ENCODE measurements at places on chromosomes 3 and 15.

GRCh38 chr15:74196175-74196574, 6.4 kb downstream of the STRA6 start:
- DNase-seq, result no peak

- DNase-seq, result no peak
Observed at GRCh38 chr3:72977060-72977808, 19.4 kb upstream of the PPP4R2 start.

DNA sequence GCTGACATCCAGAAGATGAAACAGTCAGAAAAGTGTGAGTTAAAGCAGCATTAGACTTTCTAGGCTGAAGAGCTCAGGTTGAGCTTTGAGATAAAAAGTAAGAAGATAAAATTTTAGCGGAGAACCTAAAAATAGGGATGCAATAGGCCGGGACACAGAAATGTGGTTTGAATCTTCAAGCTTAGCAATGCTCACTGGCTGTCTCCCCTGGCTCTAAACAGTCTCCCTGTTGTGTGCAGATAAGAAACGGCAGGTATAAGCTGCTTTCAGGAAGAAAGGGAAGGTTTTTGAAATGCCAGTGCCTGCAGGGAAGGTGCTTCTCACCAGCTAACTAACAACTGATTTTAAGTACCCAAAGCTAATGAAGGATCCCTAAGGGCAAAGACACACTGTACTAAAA, 718.7 kb upstream of the SGO1 start:
- DNase-seq, result no peak

- no peak for DNase-seq
Observed at GRCh38 chr3:157125101-157125500, 34.8 kb downstream of the CCNL1 start.

DNA sequence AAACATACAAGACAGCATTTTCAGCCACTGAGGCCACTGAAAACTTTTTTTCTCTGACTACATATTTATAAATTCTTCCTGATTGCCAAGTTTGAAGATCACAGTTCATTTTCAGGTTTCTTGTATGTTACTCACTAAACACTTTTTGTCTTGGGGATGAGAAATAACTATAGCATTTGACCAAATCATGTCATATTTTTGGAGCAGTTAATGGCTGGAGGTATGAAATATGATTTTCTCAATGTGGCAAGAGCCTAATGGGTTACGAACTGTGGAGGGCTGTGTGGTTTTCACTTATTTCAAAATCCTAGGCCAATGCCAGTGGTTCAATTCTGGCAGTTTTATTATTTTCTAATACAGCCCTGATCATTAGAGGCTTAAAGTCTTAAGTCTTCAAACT, 64.4 kb downstream of the USP13 start:
- no peak for DNase-seq

DNA sequence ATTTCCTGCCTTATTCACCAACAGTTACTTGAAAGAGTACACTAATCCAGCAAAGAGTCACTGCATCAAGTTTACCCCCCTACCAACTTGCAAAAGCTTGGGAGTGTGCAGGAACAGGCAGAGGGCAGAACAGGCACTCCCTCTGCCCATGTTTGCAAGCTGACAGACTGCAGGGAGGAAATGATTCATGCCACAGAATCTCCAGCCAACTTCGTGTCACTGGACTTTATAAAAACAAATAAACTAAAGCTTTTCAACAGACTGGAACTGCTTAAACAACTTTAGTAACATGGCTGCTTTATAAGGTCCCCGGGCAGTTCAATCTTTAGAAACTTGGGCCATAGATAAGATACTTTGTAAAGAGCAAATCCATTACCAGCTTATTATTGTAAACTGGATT, 129.5 kb downstream of the THRB start:
- no peak for DNase-seq

DNA sequence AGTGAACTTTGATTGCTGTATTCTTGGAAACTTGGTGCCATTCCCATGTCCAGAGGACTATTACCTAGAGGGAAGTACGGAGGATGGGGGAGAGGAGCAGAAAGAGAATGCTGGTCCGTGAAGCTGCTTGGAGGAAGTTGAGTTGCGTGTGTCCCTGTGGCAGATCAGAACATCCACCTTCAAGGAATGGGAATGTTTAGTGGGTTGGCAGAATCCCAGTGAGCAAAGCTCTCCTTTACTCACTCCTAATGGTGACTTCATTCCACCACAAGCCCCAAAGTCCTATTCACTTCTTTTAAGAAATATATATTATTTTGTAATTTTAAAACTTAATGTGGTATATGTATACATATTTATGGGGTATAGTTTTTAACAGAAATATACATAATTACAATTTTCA, 247.8 kb upstream of the FEZF2 start:
- DNase-seq, result no peak

GRCh38 chr3:78497767-78498166, 1270.0 kb downstream of the ROBO1 start:
- DNase-seq, result no peak

DNA sequence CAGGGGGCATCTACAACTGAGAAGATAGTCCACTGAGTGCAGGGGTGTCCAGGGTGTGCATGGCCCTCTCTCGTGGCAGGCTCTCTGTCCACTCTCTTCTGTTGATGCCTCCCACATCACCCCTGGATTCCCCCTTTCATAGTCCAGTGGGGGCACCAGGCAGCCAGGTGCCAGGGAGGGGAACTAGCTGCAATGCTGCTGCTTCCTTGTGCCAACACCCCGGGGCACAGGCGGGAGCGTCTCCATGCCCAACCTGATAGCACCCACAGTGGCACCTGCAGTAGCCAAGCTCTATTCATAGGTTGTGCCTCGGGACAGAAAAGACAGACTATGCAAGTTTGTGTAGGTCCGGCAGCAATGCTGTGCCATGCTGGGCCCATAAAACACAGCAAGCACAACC, 11.7 kb downstream of the DUOX2 start:
- no peak for DNase-seq

- no peak for DNase-seq
Observed at GRCh38 chr3:141074529-141074928, 23.4 kb downstream of the SPSB4 start.

DNA sequence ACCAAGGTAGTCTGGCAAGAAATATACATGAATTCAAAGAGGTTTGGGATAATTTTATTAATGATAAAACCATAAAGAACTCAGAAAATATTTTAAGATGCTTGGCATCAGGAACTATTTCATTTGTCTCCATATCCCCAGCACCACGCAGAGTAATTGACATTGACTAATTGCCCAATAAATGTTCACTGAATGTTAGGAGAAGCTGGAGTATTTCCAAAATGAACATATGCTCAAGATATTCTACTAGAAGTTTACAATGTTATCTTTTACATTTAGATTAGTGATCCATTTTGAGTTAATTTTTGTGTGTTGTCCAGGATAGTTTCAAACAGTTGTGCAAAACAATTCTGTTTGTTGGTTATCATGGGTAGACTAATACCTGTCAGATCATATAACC, 298.8 kb upstream of the CTDSPL start:
- DNase-seq, result no peak

- no peak for DNase-seq
Observed at GRCh38 chr15:34796847-34797435, 1.6 kb upstream of the ACTC1 start.

DNA sequence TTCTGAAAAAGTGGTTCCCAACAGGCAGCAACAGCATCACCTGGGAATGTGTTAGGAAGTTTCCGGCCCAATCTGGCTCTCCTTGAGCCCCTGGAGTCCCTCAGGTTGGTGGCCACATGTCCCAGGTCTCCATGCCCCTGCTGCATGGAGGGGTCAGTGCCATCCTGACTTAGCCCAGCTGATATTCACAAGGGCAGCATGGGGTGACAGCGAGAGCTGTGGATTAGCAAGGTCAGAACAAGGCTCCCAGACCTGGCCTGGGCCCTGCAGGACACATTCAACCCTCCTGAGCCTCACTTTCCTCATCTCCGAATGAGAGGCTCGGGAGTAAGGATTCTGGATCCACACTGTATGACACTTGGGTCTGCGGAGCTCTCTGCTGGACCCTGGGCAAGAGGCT, 243.8 kb upstream of the TLE3 start:
- DNase-seq, result no peak

DNA sequence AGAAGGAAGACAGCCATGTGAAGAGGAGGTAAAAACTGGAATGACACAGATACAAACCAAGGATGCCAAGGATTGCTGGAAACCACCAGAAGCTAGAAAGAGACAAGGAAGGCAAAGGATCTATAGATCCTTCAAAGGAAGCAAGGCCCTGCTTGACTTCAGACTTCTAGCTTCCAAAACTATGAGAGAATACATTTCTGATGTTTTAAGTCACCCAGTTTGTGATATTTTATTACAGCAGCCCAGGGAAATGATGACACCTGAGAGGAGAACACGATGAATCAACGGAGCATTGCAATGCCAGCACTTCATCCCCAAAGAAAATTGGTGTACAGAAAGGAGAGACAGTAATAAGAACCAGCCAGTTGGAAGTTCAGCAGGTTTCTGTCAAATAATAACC, 116.3 kb downstream of the MAGI1 start:
- DNase-seq, result no peak

DNA sequence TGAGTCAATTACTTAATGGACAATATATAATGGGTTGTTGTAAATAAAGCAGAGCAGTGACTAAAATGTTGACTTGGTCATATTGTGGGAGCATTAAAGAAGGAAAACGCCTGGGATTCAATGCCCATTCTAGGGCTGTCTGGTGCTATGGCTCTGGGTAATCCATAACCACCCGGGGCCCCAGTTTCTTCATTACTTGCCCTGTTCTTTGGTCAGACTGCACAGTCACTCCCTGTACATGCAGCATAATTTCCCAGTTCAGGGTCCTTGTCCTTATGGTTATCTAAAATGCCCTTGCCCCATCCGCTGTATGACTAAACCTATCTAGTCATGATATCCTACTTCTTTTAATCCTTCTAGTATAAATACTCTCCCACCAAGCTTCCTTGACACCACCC, 27.5 kb upstream of the DENND4A start:
- DNase-seq, result no peak

DNA sequence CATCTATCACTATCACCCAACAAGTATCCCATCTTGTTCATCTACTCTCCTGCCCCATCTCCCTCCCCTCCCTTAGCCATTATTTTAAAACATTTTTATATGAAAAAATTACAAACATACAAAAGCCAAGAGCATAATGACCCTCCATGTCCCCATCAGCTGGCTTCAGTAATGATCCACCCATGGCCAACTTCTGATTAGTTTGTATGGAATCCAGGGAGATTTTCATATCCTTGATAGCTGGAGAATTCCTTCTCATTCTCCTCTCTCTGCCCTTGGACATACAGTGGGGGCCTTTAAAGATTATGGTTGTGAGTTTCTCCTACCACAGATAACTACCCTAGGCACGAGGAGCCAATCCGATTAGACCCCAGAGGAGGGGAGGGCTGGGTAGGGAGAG, 40.2 kb downstream of the IRAK2 start:
- no peak for DNase-seq

- DNase-seq, result no peak
Observed at GRCh38 chr3:98500019-98500418, 2.5 kb downstream of the OR5K2 start.

DNA sequence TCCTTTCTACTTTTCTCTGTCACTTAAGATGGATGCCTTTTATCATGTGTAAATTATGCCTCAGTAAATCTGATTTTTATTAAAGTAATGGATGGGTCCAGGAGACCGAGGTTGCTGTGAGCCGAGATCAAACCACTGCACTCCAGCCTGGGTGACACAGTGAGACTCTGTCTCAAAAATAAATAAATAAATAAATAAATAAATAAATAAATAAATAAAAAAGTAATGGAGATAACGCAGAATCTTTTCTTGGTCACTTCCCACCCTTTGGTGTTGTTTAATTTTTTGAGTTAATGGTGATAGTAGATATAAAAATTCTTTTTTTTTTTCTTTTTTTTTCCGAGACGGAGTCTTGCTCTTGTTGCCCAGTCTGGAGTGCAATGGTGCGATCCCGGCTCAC, 44.1 kb upstream of the MUC13 start:
- DNase-seq, result no peak

- DNase-seq, result no peak
Observed at GRCh38 chr3:8981296-8981695, 18.0 kb upstream of the RAD18 start.

- no peak for DNase-seq
Observed at GRCh38 chr3:106345353-106346027, 476.7 kb upstream of the CBLB start.

DNA sequence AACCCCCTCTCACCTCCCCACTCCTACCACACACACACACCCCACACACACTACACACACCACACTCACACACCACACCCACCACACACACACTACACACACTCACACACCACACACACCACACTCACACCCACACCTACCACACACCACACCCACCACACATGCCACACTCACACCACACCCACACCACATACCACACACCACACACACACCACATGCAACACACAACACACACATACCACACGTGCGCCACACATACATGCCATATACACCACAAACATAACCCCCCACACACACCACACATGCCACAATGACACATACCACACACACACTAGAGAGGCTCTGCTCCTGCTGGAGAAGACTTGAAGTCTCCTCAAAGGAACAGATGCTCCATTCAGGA, 5.9 kb upstream of the ITPKA start:
- no peak for DNase-seq

DNA sequence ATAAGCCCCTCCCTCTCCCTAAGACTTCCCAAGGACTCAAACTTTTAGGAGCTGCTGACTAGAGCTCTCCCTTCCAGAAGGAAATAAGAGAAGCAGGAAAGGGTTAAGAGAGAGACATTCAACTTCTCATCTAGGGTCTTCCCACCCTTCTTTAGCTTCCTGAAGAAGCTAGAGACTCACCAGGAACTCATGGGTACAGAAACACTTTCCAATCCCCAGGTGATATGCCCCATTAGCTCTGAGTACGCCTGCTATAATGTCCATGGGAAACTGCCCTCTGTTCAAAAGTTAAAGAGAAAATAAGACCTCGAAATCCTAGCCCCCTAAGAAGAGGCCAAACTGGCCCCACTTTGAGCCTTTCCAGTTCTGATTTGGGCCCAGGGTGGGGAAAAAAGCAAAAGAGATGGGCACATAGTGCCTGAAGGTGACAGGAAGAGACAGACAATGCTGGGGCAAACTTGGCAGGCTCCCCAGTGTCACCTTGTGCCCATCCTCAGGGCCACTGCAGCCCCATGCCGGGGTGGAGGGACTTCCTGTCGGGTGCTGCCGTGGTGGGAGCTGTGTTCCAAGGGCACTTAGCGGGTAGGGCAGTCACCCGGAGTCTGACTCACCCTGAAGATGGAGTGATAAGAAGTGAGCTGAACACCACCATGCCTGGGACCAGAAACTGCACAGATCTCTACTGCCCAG, 29.5 kb downstream of the CCDC12 start:
- DNase-seq, result peak; percentile 72

DNA sequence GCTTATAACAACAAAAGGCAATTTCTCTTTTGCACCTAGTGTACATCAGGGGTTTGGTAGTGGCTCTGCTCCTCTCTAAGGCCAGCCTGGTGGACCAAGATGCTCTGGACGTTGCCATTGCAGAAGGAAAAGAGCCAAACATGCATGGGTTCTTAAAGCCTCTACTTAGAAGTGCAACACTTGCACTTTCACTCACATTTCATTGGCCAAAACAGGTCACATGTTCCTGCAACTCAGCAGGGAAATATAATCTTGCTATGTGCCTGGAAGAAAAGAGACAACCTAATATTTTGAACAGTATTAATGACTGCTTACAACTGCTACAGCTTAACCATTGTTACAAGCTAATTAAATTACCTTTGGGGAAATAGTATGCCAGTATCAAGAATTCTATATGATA, 182.9 kb downstream of the IL5RA start:
- DNase-seq, result no peak
